ENCODE measurements at places on chromosomes 7 and 10. TPM values are rescaled to one million over a fixed set of nuclear protein-coding genes. Genes with fewer than 3 reads are reported as not detected.

DNA sequence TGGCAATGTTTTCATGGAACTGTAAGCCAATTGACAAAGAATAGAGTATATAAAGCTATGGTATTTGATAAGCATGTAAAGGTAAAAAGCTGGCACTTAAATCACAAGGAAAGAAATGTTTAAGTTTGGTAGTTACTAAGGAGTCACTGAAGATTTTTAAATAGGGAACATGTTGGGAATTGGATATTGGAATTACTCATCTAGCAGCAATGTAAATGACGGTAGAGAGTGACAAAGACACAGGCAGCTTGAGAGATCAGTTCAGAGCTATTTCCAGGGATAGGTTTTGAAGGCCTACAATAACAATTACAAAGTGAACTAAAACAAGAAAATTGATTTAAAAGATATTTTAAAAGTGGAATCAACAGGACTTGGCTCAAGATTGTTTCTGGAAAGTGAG lies 36.8 kb downstream of the SP8 start:
- no peak overlapping the region for H3K4me3 ChIP-seq
- H3K27ac ChIP-seq, result no peak overlapping the region
- H3K36me3 ChIP-seq, result no peaks in the 10 kb centered on the region
- no peaks in the 10 kb centered on the region for H3K4me1 ChIP-seq

GRCh38 chr10:79210672-79211071 lies 136.6 kb upstream of the PPIF start:
- H3K27ac ChIP-seq, result no peak overlapping the region
- no peak for DNase-seq
- H3K36me3 ChIP-seq, result no peaks in the 10 kb centered on the region
- no peak overlapping the region for H3K4me3 ChIP-seq
- H3K27me3 ChIP-seq, result no peaks in the 10 kb centered on the region

DNA sequence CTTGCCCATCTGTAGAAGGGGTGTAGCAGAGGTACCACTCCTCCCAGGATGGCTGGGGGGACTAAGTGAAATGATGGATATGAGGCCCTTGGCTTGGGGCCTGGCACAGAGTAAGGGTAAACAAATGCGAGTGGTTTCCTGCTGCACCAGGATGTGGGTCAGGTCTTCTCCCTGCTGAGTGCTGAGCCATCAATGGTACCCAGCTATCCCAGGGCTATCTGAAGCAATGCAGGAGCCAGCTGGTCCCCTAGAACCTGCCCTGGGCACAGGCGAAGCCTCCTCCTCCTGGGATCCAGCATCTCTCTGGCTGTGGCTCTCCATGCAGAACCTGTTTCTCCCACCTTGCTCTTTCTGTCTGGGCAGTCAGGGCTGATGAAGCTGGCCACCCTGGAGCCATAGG lies 20.9 kb upstream of the GOLGA7B start:
- no peak overlapping the region for H3K27ac ChIP-seq
- H3K4me3 ChIP-seq, result no peak overlapping the region
- H3K27me3 ChIP-seq, result no peaks in the 10 kb centered on the region
- H3K36me3 ChIP-seq, result no peaks in the 10 kb centered on the region
- no peaks in the 10 kb centered on the region for H3K4me1 ChIP-seq

DNA sequence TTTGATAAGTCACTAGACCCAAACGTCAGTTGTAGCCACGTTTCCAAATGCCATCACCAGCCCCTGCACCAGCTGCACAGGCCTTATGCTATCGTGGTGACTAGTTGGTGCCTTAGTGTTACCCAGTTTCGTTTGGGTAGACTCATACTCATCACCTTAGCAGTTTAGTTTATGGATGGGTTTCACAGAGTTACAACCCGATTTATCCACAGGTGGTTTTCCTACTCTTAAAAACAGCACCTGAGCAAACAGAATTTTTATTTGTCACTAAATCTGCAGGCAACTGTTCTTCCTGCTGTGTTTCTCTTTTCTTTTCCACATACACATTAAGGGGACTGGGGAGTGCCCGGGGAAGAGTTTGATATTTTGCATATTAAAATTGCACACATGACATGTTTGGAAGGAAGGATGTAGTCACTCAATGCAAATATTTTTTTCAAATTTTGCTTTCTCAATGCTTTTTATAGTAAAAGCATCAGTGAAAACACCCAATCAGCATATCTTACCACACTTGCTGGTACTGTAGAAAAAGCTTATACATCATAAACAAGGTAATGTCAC lies 41.6 kb downstream of the PDSS1 start:
- H3K4me3 ChIP-seq, result no peak overlapping the region
- no peak for DNase-seq
- peaks cover 51% of the 10 kb centered on the region for H3K36me3 ChIP-seq
- no peaks in the 10 kb centered on the region for H3K4me1 ChIP-seq
- H3K27me3 ChIP-seq, result no peaks in the 10 kb centered on the region

DNA sequence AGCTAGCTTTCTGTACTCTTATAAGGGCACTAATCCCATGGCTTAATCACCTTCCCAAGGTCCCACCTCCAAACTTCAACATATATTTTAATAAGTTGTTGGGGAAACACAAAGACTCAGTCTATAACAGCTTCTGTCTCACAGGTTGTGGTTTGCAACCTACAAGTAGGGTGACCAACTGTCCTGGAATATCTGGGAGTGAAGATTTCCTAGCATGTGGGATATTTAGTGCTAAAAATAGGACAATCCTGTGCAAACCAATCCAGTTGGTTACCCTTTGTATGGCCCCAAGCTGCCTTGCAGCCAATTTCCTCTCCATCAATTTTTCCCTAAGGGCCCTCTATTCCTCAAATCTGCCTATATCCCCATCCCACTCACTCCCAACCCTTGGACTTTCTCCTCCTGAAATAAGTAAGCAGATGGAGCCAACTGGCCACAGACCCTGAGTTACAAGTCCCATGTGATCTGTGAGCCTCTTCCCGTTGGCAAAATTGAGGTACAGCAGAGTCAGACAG lies 82.3 kb downstream of the FAM13C start:
- H3K36me3 ChIP-seq, result no peaks in the 10 kb centered on the region
- no peak for DNase-seq

GRCh38 chr10:30534465-30535144 lies 94.9 kb downstream of the LYZL2 start:
- no peaks in the 10 kb centered on the region for H3K36me3 ChIP-seq
- no peaks in the 10 kb centered on the region for H3K4me1 ChIP-seq
- H3K27me3 ChIP-seq, result no peaks in the 10 kb centered on the region
- DNase-seq, result peak; percentile 92
- no peak overlapping the region for H3K4me3 ChIP-seq

- H3K27me3 ChIP-seq, result no peaks in the 10 kb centered on the region
- H3K4me3 ChIP-seq, result no peak overlapping the region
- peaks cover 25% of the 10 kb centered on the region for H3K36me3 ChIP-seq
- H3K27ac ChIP-seq, result no peak overlapping the region
- DNase-seq, result no peak
- no peaks in the 10 kb centered on the region for H3K4me1 ChIP-seq
Measured at GRCh38 chr10:59265141-59265540, 88.7 kb downstream of the PHYHIPL start.

DNA sequence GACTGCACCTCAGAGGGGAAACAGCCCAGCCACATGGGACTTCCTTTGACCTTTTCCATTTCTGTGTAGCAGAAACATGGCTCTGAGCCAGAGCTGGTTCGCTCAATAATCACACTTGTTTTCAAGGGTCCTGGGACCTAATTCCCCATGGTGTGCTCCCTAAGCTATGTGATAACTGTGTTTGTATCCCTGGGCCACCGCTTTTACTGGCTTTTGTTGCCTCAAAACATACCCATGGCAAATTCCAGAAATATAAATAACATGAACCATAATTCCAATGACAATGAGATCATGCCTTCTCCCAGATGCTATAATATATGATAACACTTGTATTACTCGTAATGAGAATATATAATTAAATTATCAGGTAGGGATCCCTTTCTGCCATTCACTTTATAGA lies 196.4 kb downstream of the GFRA1 start:
- no peak overlapping the region for H3K4me3 ChIP-seq
- H3K4me1 ChIP-seq, result no peaks in the 10 kb centered on the region
- no peaks in the 10 kb centered on the region for H3K27me3 ChIP-seq
- no peaks in the 10 kb centered on the region for H3K36me3 ChIP-seq

DNA sequence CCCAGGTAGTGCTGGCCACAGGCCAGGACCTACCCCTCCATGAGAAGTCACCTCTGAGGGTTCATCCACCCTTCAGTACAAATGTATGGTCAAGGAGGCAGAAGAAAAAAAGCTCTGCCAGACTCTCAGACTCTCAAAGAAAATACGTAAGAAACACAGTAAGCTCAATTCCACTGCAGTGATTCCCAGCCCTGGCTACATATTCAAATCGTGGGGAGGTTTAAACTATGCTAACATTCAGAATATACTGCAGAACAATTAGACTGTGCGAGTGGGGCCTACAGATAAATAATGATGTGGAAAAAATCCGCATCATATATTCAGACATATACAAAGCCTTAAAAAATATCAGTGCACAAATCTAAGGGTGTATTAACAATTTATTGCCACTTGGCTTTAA lies 162.6 kb downstream of the ATE1 start:
- H3K27ac ChIP-seq, result no peak overlapping the region
- no peaks in the 10 kb centered on the region for H3K4me1 ChIP-seq
- DNase-seq, result no peak
- H3K27me3 ChIP-seq, result no peaks in the 10 kb centered on the region

DNA sequence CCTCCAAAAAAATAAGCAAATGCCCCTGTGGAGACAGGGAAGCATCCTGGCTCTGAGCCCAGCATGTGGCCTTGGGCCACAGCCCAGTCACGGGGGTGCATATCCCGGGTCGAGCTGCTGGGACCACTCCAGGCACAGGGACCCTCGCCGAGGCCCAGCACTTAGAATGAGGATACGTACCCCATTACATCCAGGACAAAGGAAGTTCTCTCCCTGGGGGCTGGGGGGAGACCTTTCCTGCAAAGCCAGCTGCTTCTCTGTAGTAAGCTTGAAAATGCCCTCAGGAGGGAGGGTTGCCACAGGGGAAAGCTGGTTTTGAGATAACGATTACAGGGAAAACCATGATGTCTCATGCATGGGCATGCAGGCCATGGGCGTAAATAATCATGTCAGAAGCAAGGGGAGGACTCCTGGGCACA lies 75.5 kb downstream of the HIPK2 start:
- no peaks in the 10 kb centered on the region for H3K4me1 ChIP-seq
- H3K4me3 ChIP-seq, result no peak overlapping the region
- peak overlapping the region; percentile 71 for H3K27ac ChIP-seq
- DNase-seq, result peak; percentile 43
- no peaks in the 10 kb centered on the region for H3K27me3 ChIP-seq
- peaks cover 11% of the 10 kb centered on the region for H3K36me3 ChIP-seq

DNA sequence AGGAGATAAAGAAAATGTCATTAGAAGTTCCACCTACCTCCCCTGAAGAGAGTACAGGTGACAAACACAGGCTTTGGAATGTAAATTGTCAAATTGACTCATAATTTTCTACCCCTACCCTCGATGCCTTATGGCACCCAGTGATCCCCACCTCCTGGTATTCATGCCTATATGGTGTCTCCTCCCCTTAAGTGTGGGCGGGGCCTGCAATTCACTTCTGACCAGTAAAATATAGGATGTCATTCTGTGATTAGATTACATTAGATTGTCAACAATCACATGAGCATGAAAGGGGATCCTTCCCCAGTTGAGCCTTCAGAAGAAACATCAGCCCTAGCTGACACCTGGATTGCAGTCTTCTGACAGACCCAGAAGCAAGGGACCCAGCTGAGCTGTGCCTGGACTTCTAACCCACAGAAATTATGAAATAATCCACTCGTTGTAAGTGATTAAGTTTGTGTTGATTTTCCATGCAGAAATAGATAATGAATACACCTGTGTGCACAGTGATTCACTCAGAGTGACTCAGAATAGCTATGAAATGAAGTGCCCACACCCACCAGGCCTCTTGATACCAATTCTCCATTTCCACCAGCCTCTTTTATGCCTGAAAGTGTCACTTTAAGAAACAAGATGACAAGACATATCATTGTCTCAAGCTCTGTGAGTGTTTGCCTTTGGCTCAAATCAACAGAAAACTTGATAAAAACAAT lies 8.5 kb upstream of the SLC39A12 start:
- H3K36me3 ChIP-seq, result no peaks in the 10 kb centered on the region
- no peaks in the 10 kb centered on the region for H3K4me1 ChIP-seq
- no peak overlapping the region for H3K4me3 ChIP-seq
- no peak for DNase-seq

- no peak overlapping the region for H3K27ac ChIP-seq
- no peak for DNase-seq
- H3K4me1 ChIP-seq, result no peaks in the 10 kb centered on the region
- no peak overlapping the region for H3K4me3 ChIP-seq
- H3K27me3 ChIP-seq, result no peaks in the 10 kb centered on the region
- no peaks in the 10 kb centered on the region for H3K36me3 ChIP-seq
Measured at GRCh38 chr7:119482671-119483070, 790.3 kb upstream of the KCND2 start.

DNA sequence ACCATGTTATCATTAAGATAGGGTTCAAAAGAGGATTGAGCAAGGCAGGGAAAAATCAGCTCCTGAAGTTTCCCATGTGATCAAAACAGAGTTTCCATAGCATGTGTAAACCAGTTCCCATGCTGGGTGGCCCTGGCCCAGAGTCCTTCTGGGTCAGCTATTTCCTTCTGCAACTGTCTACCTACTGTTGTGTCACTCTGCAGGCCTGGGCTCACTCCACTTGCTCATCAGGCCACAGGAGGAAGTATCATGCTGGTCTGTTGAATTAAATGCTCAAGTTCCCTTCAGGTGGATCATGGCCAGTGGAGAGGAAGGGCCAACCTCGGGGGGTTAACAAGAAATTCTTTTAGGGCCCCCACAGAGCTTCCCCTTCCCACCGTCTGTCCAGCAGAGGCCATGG lies 104.7 kb downstream of the GFRA1 start:
- no peak overlapping the region for H3K4me3 ChIP-seq
- no peaks in the 10 kb centered on the region for H3K36me3 ChIP-seq
- H3K27me3 ChIP-seq, result no peaks in the 10 kb centered on the region
- no peak overlapping the region for H3K27ac ChIP-seq
- DNase-seq, result no peak
- no peaks in the 10 kb centered on the region for H3K4me1 ChIP-seq

GRCh38 chr10:8721650-8722049 lies 667.2 kb downstream of the GATA3 start:
- H3K4me1 ChIP-seq, result no peaks in the 10 kb centered on the region
- H3K36me3 ChIP-seq, result no peaks in the 10 kb centered on the region
- no peak overlapping the region for H3K27ac ChIP-seq
- no peak for DNase-seq

The CFAP58 gene
- not detected for total RNA-seq

The TAS2R4 gene
- not detected for total RNA-seq

The ASAH2B gene
- total RNA-seq, result 4.9 TPM

The PNLIP gene
- not detected for total RNA-seq

The PAX4 gene
- total RNA-seq, result 1.3 TPM
